ENCODE measurements at places on chromosomes 1 and 21.

GRCh38 chr1:188423073-188423472 lies 1594.3 kb downstream of the PLA2G4A start:
- no peak for DNase-seq

DNA sequence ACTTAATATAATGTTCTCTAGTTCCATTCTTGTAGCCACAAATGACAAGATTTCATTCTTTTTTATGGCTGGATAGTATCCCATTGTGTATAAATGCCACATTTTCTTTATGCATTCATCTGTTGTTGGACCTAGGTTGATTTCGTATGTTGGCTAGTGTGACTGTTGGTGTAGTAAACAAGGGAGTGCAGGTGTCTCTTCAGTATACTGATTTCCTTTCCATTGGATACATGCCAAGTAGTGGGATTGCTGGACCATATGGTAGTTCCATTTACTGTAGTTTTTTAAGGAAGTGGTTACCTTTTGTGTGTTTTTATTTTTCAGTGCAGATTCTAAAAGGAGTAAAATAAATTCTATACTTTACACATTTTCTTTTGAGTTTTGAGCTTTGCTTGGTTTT lies 5.7 kb downstream of the PARK7 start:
- DNase-seq, result no peak

- DNase-seq, result no peak
Observed at GRCh38 chr1:31425301-31426081, 12.5 kb downstream of the SERINC2 start.

DNA sequence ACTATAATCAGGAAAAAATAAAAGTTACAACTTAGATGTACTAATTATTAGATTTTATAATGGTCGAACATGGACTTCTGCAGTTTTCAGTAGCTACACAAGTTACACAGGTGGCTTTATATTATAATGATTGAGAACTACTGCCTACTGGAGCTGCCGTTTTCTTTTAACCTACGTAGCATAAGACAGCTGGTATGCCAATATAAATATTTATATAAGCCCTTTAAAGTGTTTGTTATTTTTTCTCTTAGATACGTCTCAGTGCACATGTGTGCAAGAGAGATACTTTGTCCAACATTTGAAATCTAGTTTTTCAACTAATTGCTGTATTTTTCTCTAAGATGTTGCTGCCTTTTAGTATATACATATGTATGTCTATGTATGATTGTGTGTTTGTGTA lies 42.4 kb downstream of the PDC start:
- DNase-seq, result peak; percentile 71

DNA sequence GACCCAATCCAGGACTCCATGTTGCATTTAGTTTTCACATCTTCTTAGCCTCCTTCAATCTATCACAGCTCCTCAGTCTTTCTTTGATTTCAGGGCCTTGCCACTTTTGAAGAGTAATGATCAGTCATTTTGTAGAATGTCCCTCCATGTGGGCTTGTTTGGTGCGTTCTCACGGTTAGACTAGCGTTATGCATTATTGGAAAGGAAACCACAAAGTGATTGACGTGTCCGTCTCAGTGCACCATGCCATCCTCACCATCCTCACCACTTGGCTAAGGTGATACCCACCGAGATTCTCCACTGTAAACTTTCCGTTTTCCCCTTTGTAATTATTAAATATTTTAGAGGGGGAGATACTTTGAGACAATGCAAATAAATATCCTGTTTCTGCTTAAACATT lies 59.6 kb upstream of the OLIG2 start:
- DNase-seq, result no peak

DNA sequence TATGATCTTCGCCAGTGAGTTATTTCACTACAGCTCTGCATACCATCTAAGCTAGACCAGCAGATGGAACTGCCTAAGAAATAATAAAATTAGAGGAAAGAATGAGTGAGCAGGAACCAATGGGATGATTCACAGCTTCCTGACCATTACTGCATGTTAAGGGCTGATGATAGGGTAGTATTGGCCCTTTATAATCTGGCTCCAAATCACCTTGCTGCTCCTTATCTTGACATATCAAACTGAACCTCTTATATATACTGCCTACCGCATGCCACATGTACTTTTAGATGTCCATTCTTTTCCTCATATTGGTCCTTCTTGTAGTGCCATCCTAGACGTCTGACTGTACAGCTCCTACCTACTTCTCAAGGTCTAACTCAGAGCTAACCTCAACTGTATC lies 524.4 kb downstream of the DPYD start:
- DNase-seq, result peak; percentile 62

- peak; percentile 90 for DNase-seq
Observed at GRCh38 chr1:39268112-39268581, 63.7 kb downstream of the MACF1 start.

- no peak for DNase-seq
Observed at GRCh38 chr1:178966312-178966711, 59.4 kb upstream of the FAM20B start.

GRCh38 chr1:170397061-170397460 lies 134.9 kb upstream of the GORAB start:
- DNase-seq, result no peak

GRCh38 chr1:205306929-205307566 lies 14.5 kb downstream of the NUAK2 start:
- DNase-seq, result no peak

DNA sequence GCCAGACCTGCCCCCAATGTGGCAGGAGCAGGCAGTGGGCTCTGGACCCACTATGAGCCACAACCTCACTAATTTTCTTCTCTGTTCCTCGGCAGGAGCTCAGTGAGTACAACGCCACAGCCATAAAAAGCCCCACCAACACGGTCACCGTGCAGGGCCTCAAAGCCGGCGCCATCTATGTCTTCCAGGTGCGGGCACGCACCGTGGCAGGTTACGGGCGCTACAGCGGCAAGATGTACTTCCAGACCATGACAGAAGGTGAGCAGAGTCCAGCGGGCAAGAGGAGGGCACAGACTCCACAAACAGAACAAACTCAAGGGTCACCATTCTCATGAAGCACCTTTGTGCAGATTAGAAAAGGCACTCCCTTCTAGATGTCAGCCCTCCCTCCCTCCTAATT lies 79.9 kb downstream of the LACTBL1 start:
- no peak for DNase-seq
